ENCODE measurements at places on chromosomes 3 and 15.

GRCh38 chr15:74409225-74409624, 24.5 kb downstream of the SEMA7A start:
- no peak for DNase-seq

GRCh38 chr15:68769702-68770101, 51.0 kb downstream of the ANP32A start:
- DNase-seq: no peak

- no peak for DNase-seq
Measured at GRCh38 chr15:88312941-88313579, 56.5 kb upstream of the NTRK3 start.

DNA sequence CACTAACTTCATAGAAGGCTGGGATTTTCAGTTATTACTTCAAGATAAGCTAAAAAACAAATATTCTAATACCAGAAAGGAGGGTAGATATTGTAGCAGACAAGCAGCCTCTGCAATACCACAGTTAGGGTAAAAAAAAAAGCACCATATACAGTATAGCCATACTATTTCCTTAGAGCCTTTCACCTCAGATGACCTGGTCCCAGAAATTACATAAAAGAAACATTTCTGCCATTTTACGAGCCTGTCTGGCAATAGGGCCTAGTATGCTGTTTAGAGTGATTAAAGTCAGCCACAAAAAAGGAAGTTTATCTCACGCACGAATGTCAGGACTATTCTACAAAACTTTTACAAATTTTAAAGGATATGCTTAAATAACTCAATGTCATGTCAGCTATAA, 1016.6 kb downstream of the PLOD2 start:
- DNase-seq: no peak

- peak; percentile 28 for DNase-seq
Measured at GRCh38 chr3:190877925-190878324, 15.4 kb upstream of the GMNC start.

DNA sequence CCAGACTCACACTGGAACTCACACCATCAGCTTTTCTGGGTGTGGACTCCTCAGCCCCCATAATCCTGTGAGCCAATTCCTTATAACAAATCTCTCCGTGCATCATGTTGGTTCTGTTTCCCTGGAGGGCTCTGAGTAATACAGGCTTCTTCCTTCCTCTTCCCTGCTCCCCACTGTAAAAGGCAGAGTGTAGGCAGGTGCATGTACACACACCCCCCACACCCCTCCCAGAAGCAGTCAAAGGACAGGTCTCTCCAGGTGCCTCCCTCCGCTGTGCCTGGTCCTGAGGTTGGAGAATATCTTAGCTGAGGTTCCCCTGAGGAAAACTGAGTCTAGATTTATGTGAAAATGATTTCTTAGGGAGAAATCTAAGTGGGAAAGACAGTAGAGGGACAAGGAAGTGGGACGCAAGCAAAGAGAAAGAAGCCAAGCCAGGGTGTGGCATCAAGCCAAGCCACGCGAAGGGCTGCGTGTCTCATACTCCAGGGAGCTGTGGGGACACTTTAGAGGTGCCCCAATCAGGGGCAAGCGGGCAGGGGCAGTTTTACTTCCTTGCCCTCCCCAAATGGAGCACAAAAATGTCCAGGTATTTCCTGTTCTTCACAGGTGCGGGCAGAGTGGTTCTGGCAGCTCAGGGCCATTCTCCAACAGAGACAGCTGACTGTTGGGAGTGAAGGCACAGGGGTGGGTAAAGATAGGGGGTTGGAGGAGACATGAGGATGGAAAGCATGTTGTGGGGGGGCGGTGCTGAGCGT, 86.6 kb downstream of the HMG20A start:
- peak; percentile 19 for DNase-seq

GRCh38 chr15:65326117-65326526, 21.6 kb downstream of the RNU5B-1 start:
- peak; percentile 82 for DNase-seq

GRCh38 chr3:102415553-102415952, 19.3 kb upstream of the ZPLD1 start:
- DNase-seq: no peak

DNA sequence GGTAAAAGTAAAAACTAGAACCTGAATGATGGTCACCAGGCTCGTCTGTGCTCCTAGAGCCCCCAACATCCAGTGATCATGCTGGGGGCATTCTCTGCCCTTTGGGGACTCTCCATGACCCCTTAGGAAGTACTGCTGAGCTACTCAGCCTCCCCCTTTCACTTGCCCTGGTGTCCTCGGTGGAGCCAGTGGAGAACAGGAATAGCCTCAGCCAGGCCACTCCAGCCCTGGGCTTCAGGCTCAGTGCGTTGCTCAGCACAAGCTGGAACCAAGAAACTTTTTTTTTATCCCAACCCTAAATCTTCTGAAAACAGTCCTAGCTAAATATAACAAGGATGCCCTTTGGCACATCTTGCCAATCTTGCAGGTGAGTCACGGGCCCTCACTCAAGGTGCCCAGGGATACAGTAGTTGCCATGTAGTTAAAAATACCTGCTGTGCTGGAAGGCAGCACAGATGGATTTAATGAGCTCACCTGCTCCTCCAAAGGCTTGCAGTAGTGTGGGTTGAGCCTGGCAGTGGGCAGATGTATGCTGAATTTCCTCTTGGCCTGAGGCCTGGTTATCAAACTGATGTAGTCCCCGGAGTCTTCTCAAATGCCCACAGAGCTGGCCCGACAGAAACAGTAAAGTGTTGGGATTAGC, 46.9 kb upstream of the TMEM158 start:
- DNase-seq: no peak

DNA sequence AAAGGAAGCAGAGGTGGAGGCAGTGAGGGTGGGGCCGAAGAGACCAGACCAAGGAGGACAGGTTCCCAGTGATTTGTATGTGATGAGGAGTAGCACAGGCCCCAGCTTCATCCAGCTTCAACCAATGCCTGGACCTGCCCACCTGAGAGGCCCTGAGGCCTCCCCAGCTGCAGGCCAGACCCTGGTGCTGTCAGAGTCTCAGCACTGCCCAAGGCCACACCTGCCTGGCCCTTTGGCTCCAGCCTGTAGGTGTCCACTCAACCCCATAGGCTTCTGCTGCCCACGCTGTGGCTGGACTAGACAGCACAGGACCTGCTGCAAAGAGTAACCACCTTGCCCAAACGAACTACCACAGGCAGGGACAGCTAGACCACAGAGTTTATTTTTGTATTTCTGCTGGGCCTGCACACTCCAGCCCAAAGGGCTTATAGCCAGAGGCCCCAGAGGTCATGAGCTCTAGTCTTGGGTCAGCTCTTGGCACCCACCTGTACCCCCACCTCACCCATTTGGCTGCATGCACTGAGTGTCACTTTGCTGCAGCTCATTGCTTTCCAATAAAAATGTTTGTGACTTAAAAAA, 81.9 kb upstream of the CDV3 start:
- no peak for DNase-seq

DNA sequence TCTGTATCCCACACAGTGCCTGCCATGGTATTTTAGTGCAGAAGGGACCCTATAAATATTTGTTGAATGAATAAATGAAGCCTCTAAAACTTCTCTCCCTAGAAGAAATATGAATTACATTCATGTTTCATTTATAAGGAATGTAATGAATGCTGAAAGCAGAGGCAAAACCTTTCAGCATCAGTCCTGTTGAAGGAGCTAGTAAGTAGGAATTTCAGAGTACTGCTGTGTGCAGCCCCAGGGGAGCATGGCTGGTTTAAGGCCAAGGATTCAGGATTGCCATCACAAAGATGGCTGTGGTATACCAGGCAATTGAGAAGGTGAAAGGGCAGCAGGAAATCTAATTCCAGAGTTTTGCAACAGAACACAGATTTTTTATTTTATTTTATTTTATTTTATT, 1131.4 kb downstream of the IGSF11 start:
- DNase-seq: no peak

DNA sequence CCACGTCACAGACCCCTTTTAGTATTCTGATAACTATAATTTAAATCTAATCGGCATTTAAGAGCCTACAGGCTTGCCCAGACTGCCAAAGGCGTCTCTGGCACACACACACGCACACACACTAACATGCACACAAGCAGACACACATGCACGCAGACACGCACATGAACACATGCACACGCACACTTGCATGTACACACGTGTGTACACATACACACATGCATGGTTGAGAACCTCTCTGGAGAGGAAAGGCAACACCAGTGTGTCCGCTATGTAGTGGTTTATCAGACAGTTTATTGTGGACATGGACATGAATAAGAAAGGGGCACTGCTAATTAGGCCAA, 102.1 kb downstream of the FBLN2 start:
- DNase-seq: no peak

GRCh38 chr3:120364821-120365220, 15.7 kb upstream of the LRRC58 start:
- DNase-seq: no peak

DNA sequence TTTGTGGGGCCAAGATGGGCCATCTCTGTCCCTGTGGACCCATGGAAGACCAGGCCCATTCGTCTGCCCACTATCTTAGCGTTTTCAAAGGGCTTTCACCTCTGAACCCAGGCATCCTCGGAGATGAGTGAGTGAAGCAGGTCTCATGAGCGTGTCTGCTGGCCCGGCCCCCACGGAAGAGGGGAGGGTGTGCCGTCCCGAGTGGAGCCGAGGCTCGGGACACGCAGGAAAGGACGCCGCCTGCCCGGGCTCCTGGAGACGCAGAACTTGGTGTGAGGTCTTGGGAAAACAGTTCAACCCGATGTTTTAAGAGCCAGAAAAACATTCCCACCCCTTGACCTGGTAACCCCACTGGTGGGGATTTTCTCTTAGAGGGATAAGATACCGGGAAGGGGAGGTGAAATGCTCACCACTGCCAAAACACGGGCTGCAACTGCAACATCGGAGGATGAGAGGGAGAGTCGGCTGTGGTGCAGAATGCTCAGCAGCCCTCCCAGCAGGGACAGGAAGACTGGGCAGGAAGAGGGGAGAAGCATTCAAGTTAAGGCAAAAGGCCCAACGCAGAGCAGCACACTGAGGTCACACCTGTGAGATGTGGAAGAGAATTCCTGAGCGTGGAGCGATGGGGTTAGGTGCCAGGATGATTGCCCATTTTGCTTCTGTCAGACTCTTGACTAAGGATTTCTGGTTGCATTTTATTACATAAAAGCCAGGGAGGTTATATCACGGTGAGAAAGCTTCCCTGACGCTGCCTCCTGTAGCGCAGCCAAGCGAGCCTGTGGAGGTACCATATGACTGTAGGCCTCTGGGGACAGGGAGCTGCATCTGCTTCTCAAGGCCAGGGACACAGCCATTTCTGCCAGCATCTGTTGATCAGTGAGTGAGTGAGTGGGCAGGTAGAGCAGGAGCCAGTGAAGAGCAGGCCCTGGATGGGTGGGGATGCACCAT, 14.1 kb upstream of the STAB1 start:
- no peak for DNase-seq

GRCh38 chr3:186385856-186386602, 24.0 kb upstream of the DGKG start:
- DNase-seq: no peak

- peak; percentile 47 for DNase-seq
Measured at GRCh38 chr3:120418866-120419490, 31.8 kb downstream of the FSTL1 start.

- no peak for DNase-seq
Measured at GRCh38 chr3:37742574-37743212, 119.0 kb upstream of the CTDSPL start.

- peak; percentile 79 for DNase-seq
Measured at GRCh38 chr15:75230551-75231371, 27.4 kb upstream of the GOLGA6C start.

GRCh38 chr3:18531662-18532061, 106.5 kb upstream of the SATB1 start:
- DNase-seq: no peak

DNA sequence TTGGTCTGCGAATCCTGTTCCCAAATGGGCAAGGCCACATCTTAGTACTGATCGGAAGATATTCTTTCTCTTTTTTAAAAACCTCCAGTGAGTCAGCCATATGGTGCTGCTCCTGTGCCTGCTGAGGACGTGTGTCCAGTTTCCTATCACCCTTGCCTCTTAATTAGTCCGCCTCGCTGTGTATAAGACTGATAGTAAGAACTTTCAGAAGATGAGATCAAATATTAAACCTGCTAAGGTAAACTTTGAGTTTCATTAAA, 612 bp downstream of the UBA5 start:
- DNase-seq: no peak

DNA sequence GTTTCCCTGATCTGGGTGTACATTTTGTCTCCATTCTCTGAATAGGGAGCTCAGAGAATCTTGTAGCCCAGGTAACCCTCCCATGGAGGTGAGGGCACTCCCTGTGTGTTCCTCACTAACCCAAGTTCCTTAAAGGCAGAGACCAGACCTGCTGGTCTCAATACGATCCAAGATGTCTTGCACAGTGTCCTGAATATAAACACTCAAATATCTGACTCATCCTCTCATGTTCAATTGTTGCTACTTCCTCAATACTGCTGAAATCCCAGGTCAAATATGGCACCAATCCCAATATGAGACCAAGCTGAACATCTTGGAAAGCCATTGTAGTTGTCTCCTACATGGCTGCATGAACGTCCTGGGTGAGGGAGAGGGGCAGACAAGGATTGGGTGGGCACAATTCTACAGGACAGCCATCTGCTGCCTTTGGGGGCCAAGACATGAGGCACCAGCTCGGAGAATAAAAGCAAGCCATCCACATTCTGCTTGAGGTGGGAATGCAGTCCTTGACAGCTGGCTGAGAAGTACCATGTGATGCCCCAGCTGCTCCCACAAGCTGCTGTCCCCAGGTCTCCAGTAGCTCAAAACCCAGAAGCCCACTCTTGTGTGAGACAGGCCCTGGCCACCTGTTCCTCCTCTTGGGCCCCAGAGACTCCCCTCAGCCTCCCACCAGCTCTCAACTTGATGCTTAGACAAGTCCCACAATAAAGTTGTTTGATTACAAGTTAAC, 18.2 kb downstream of the TBC1D2B start:
- no peak for DNase-seq

DNA sequence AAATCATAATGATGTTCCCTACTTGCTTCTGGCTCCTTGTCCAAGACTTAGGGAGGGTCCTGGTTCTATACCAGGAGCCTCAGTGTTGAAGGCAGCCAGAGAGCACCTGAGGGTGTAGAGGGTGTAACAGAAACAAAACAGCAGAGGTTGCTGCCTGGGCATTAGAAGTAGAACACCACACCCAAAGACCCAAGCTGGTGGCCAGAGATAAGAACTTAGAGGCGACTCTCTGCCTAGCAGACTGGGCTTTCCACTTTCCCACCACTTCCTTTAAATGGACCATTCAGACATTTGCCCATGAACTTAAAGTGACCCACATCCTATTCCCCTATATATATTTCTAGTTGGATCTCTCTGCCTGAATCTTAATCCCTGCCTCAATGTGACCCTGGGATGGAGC, 189.8 kb downstream of the KLF13 start:
- DNase-seq: no peak

DNA sequence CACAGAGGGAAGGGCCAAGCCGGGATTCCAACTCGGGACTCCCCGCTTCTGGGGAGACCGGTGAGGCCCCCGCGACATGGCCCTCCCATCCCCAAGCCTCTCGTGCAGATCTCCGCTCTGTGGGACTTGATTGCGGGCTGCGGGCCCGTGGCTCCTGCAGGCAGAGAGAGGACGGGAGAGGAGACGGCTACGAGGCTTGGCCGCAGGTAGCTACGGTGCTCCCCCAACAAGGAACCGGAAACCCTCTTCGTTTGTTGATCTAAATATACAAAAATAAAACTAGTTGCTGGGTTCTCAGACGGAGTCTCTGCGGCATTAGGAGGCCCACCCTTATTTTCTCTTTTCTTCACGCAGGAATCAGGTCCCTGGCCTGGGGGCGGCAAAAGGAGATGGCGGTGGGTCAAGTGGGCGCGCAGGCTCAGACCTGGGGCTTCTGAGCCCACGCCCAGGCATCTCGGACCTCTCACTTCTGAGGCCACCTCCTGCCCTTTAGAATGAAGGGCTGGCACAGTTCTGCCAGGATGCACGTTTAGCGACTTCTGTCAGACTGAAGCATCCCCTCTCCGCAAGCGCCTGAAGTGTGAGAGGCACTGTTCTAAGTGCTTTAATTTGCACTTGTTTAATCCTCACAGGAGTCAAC, 10.9 kb downstream of the GNB5 start:
- DNase-seq: peak; percentile 53

All from H7 (cell line).